ENCODE measurements at places on chromosomes 3 and 15. TPM values are rescaled to one million over a fixed set of nuclear protein-coding genes. Genes with fewer than 3 reads are reported as not detected.
A peak's percentile ranks its signal among the peaks of the same experiment; 100 is the strongest.

Gene PKM
- 1,797 TPM for total RNA-seq

Gene SERINC4
- 0.14 TPM for total RNA-seq

Gene REC114
- not detected for total RNA-seq

Gene ABTB1
- total RNA-seq, result 10.6 TPM

Gene NOX5
- total RNA-seq, result not detected

Gene NEK4
- total RNA-seq, result 15.3 TPM

- peak; percentile 73 for DNase-seq
Observed at GRCh38 chr3:50971487-50971924, 296.8 kb downstream of the DOCK3 start.

- no peak for DNase-seq
Observed at GRCh38 chr3:108998436-108998835, 44.8 kb upstream of the GUCA1C start.

DNA sequence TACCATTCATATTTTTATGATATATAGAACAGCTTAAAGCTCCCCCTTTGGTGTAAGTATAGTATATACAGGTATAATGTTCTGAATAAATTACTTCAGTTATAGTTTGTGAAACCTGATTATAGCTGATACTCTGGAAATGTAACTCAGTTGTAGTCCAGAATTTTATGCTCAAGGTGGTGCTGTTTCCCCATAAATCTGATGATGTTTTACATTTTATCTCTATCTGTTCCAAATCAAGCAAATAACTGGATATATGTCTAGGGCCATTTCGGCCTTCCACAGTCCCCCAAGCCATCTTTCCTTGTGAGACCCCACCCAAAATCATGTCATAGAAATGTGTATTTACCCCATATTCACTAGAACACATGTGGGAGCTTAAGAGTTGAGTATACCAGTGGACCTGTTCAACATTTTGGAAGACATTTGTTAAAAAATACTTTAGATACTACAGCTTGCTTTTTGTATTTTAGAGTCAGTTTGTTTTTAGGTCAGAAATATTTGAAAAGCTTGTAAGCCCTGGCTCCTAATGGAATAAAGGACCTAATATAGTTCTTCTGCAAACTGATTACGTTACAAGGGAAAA lies 107.1 kb downstream of the ATG7 start:
- DNase-seq, result no peak

- DNase-seq, result no peak
Observed at GRCh38 chr3:53478921-53479664, 15.3 kb upstream of the CACNA1D start.

- no peak for DNase-seq
Observed at GRCh38 chr3:17852217-17852616, 109.8 kb upstream of the TBC1D5 start.

GRCh38 chr15:60667190-60667868 lies 188.4 kb upstream of the ICE2 start:
- no peak for DNase-seq

GRCh38 chr15:93173369-93173768 lies 84.4 kb upstream of the RGMA start:
- DNase-seq, result no peak

DNA sequence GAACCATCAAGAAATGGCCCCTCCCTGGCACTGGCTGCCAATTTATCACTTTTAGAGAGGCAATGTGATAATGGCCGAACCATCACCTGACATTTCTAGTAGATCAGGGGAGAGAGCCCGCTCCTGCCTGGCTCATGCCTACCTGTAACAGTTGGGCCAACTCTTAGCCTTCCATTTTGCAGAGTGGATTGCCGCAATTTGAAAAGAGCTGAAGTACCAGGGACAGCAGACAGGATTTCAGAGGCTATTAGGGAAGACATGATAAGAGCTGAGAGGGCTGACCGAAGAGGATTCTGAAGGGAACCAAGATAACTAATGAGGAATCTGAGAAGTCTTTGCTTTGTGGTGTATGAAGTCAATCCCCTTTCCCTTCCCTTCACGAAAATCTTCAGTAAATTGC lies 121.2 kb upstream of the ANKRD28 start:
- no peak for DNase-seq

DNA sequence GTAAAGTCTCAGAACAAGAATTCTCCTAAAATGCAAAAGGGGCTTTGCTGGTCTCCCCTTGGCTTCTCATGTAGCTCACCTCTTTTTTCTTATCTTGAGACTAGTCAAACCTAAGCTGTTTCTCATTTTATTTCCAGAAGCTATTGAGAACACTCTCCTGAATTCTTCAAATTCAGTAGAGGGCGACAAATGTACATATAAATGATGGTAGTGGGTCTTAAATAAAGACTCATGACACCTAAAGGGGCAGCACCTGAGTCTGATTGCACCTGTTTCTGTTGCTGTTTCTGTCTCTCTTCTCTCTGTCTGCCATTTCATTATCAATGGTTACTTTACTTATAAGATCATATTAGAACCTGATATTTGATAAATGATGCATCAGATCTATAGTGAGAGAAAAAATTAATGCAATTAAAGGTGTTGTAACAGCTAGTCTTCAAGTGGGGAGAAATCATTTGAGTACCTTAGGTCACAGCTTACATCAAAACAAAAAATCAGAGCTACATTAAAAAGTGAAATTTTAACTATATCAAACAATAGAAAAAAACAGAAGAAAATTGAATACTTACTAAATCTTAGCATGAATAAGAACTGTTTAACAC lies 7.0 kb downstream of the ADIPOQ start:
- peak; percentile 45 for DNase-seq

- no peak for DNase-seq
Observed at GRCh38 chr15:52154896-52155865, 36.0 kb downstream of the GNB5 start.

DNA sequence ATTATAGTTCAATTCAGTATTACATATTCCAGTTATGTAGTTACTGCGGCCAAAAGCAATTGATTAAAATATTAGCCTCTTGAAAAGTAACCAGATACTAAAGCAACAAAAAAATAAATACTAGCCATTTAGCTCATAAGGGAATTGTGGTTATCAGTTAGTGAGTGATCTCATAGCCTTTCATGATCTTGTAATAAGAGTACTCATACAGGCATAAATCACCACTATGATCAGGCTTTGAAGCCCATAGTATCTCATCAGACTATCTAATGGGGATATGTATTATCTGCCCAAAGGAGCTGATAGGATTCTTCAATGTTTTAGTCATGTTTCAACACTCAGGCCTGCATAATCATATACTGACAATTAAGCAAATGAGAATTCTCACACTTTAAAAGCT lies 184.1 kb upstream of the CCDC54 start:
- DNase-seq, result no peak

Data from activated naive CD4-positive, alpha-beta T cell treated with anti-CD3 and anti-CD28 coated beads for 36 hours (primary cell).